Stimulated activated CD8-positive, alpha-beta memory T cell treated with anti-CD3 and anti-CD28 coated beads, Interleukin-7, amount 100 ng/mL, for 48 hours (primary cell): ENCODE measurements at places on chromosomes 5 and 9.

DNA sequence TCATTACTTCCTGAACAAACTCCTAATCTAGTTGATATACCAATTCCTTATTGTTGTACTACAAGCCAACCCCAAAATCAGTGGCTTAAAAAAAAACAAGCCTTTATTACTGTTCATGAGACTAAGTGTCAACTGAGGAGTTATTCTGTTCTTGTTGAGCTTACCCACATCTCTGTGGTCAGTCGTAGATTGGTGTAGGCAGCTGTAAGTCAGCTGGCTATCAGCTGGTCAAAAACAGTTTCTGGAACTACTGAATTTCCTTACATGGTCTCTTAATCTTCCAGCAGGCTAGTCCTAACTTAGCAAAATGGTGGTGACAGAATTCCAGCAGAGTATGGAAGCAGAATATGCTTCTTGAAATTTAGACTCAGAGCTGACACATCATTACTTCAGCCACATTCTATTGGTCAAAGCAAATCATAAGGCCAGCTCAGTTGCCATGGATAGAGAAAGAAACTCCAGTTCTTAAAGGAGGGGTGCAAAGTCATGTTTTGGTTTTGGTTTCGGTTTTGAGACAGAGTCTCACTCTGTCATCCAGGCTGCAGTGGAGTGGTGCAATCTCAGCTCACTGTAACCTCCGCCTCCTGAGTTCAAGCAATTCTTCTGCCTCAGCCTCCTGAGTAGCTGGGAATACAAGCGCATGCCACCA lies 386.1 kb upstream of the MPDZ start:
- no peak for DNase-seq

GRCh38 chr9:114538241-114538640 lies 33.0 kb upstream of the WHRN start:
- no peak for DNase-seq

GRCh38 chr5:127186657-127187056 lies 103.9 kb upstream of the MEGF10 start:
- no peak for DNase-seq

GRCh38 chr5:125604104-125604503 lies 819.1 kb upstream of the GRAMD2B start:
- no peak for DNase-seq

- DNase-seq = no peak
Measured at GRCh38 chr5:140821375-140822280, at the start of gene PCDHA5. TSS of gene PCDHA5 (plus strand) at chr5:140821613.

DNA sequence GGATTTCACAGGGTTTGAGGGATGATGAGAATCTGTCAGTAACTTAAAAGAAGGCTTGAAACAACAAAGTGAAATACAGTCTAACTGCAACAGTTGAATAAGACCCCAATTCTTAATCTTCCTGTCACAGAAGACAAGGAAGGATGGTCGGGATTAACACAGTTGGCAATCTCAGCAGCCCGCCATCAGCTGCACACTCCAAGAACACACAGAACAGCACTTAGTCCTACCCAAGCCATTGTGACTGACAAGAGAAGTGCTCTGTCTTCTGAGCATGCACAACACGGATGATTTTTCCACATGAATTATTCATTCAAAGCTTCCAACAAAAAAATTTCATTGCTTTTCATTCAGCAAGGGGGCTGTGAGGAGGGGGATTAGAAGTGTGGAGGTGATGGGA lies 576.1 kb downstream of the TLE4 start:
- no peak for DNase-seq

GRCh38 chr9:14347406-14348122 lies 33.6 kb upstream of the NFIB start:
- no peak for DNase-seq

GRCh38 chr5:21574438-21574837 lies 1278.7 kb downstream of the CDH12 start:
- DNase-seq = no peak

DNA sequence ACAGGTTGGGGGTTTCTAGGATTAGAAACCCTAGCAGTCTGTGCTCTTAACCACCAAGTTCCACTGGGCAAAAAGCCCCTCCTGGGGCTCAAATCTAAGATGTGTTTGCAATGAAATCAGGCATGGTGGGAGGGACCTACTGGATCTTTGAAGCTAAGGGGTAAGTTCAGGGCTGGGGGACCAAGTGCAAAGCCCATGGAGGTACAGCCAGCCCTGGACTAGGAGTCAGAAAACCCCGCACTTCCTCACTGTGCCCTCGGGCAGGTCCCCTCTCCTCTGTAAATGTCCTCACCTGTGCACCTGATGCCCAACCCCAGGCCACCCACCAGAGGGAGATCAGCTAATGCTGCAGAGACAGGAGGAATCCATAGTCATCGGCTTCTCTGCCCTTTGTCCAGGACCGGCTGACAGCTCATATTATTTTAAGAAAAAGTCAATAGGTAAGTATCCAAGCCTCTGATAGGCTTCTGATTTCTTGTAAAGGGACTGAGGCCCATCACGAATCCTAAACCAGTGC lies 138.3 kb downstream of the PAX5 start:
- no peak for DNase-seq

DNA sequence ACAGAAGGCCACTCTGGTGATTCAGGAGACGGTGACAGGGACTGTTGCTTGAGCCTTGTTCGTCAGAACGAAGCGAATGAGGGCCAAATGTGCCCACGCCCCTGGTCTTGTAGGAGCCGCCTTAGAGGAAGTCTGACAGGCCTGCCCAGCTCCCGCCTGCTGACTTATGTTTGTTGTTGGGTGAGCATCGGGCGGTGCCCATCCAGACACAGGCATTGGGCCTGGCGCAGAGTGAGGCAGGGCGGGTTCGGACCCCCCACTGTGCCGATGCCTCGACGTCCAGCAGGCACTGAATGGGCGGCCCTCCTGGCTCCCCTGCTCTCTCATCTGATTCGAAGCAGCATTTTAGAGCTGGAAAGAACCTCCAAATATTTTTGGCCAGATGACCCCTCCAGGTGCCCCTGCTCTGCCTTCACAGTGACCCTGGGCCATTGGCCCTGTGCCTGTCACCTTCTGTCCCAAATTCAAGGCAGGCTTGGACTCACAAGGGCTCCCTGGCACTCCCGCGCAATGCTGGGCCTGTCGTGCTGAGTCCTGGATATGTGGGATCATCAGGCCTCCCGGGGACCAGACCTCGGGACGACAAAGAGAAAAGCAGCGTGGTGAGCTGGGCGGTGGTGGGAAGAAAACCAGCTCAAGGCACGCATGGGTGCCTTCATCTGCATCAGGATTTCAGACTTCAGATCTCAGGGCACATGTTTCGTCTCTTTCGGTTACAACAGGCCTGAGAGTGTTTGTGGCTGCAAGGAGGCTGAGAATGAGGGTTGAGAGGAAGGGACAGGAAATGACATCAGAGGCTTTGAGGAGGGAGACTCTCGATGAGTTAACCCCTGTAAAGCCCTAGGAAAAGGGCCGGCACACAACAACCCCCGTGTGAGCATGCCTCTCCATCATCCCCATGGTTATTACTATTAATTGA lies 37.1 kb upstream of the OLFM1 start:
- DNase-seq = no peak

DNA sequence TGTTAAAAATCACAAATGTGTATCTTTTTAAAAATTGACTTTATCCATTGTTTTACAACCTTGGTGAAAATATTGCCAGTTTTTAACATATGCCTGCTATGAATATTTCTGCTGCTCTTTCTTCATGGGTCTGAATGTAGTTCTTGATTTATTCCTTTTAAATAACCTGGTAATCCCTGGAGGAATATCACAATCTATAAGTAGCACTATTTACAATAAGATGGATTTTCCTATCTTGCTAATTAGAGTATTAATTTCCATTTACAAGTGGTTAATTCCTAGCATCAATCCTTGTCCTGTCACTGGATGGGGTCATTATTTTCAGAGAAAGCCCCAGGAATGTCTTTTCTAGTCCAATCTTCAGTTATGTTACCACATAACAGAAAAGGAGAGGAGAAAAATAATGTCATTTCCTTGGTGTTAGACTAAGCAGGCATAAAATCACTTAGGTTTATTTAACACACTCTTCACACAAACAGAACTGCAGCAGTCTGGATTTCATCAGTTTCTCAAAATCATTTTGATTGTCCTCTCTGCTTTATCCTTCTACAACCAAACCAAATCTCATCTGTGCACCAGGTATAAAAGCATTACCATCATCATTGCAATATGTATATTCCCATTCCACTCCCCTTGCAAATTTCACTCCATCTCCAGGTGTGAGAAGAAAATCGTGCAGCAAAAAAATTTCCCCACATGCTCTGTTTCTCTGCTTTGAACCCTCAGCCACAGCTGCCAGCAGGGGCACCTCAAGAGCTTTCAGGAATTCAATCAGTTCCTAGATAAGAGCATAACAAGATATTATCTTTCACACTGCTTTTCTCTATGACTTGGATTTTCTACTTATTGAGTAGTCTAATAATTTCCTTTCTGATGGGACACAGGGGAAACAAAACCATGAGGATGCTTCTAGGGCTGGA lies 204.1 kb downstream of the SEC61B start:
- DNase-seq = no peak

- no peak for DNase-seq
Measured at GRCh38 chr5:131357739-131358561, 94.1 kb downstream of the CDC42SE2 start.

DNA sequence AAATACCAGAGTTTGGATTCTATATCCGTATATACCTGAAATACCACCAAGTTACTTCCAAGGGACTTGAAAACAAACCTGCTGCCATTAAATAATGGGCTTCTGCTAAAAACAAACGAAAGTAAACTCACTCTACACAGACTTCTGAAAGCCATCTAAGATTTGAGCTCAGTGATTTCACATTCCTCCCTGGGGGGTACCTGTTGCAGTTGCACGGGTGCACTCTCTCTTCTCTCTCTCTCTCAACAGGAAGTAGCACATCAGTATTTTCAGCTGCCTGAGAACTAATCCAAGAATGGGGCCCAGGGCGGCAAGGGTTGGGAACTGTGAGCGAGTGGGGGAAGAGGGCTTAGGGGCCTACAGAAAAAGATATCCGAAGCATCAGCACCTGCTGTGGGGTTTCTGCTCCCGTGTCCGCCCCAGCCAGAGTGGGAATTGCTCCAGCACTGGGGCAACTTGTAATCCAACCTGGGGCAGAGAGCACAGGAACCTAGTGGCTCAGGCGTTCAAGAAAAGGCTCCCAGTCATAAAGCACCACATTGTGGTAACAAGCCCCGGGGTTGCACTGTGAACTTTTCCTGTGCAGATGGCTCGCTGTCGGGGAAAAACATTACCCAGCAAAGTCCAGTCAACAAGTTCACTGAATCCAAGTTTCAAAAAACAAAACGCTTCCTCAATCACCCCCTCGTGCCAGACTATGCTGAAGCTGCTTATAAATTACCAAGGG lies 99.8 kb downstream of the EFNA5 start:
- no peak for DNase-seq

GRCh38 chr5:33891788-33892619 lies at the start of gene ADAMTS12:
TSS of gene ADAMTS12 (minus strand) at chr5:33891990. CDS start at chr5:33891856, 134 bp downstream.
- DNase-seq = no peak

- DNase-seq = no peak
Measured at GRCh38 chr5:174223355-174223754, 177.8 kb downstream of the NSG2 start.

GRCh38 chr9:105507096-105507790 lies 50.7 kb upstream of the FKTN start:
- DNase-seq = no peak
